ENCODE measurements at places on chromosomes 13 and 19.
A peak's percentile ranks its signal among the peaks of the same experiment; 100 is the strongest.

DNA sequence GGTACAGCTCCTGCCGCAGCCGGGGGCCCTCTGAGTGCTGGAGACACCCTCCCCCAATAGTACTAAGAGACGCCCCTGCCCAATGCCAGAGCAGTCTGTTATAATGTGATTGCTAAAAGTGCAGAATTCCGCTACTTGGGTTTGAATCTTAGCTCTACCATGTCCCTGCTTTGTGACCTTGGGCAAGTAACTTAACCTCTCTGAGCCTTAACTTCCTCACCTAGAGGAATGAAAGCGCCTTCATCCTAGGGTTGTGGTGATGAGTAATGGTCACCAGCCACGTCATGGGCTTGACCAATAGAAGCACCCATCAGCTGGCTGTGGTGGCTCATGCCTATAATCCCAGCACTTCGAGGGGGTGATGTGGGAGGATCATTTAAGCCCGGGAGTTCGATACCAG is 6.5 kb downstream of the PLEKHG2 start:
- no peak for DNase-seq

DNA sequence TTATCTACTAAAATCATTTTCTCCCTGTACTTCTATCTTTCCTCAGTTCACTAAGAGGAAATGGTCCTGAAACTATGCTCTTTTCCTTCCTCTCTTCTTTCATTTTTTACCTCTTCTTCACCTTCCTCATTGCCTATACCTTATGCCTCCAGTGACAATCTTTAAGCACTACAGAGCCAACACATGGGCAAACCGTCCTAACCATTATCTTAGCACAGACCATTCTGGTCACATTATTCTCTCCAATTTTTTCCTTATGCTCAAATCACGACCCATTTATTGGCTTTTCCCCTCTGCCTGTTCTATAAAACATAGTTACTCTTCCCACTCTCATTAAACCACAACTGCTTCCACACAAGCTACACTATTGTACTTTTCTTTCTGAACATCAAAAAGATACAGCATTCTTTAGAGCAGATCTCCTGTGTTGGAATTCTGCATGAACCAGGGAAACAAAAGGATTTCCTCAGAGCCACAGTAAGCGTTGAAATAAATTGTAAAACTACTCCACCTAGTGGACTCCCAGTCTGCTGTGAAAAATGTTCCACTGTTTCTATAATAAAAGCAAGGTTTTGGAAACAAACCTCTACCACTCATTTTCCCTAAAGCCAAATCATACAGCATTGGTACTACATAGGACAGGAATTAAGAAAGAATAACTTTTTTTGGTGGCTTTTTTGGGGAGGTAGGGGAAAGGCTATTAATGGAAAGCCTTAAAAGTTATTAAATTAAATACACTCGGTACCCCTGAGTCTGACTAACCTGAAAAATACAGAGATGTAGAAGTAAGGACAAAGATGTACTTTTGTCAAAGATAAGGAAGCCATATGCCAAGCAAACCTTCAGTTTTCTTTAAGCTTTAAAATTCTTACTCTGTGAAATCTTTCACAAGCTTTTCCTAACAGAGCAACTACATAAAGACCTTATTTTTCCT is 19.5 kb downstream of the NUFIP1 start:
- peak; percentile 66 for DNase-seq

DNA sequence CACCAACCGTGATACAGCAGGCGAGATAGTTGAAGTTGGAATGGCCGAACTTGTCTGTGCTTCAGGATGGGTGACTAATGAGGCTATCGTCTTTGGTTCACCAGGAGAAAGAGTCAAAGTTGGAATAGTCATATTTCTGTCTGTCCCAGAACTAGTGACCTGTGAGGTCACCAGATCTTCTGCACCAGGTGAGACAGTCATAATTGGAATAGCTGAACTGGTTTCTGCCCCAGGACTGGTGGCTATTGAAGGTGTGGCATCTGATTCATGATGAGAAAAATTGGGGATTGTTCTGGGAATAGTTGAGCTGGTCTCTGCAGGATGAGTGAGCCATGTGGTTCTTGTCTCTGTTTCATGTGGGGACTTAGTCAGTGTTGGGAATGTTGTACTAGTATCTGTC is 71.6 kb downstream of the MUC16 start:
- no peak for DNase-seq

- peak; percentile 98 for DNase-seq
These were observed 18.9 kb upstream of the EPHX3 start for GRCh38 chr19:15251010-15251748.

DNA sequence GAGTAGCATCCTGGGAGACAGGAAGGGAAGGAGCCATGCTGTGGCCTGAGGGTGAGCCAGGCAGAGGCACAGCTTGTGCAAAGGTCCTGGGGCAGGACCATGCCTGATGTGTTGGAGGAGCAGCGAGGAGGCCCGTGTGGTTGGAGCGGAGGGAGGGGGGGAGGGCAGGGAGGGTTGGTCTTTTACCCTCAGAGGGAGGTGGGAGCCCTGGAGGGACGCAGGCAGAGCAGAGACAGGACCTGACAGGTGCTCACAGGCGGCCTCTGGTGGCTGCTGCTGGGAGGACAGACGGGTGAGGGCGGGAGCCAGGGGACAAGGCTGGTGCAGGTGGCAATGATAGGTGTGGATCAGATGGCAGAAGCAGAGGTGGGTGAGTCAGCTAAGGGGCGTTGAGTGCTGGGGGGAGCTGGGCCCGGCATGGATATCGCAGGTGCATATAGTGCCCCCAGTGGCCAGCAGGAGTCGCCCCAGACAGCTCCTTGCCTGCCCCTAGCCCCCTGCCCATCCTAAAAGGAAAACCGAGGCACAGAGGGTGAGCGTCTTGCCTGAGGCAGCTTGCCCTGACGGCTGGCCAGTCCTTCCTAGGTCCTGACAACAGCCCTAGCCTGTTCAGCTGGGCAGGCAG is 9.8 kb upstream of the GNA15 start:
- DNase-seq, result peak; percentile 43

GRCh38 chr19:18475762-18476331 is 37.9 kb upstream of the ISYNA1 start:
- no peak for DNase-seq

- DNase-seq, result no peak
These were observed 95.9 kb upstream of the ZNF536 start for GRCh38 chr19:30276011-30276882.

DNA sequence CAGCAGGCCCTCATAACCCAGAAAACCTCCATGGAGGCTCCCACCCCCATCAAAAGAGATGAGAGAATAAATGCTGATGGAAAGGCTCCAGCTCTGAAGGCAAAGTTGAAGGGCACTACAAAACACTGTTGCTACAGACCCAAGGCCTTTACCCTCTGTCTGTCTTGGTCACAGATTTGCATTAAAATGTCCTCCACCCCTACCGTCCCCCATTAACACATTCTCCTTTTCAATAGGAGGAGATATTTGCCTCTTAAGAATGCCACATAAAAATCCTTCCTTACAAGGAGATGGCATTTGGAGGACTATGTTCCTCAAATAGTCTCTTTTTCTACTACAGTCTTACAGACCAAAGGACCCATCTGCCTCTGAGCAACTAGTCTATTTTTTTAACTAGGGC is 361.5 kb downstream of the ENOX1 start:
- DNase-seq, result no peak

DNA sequence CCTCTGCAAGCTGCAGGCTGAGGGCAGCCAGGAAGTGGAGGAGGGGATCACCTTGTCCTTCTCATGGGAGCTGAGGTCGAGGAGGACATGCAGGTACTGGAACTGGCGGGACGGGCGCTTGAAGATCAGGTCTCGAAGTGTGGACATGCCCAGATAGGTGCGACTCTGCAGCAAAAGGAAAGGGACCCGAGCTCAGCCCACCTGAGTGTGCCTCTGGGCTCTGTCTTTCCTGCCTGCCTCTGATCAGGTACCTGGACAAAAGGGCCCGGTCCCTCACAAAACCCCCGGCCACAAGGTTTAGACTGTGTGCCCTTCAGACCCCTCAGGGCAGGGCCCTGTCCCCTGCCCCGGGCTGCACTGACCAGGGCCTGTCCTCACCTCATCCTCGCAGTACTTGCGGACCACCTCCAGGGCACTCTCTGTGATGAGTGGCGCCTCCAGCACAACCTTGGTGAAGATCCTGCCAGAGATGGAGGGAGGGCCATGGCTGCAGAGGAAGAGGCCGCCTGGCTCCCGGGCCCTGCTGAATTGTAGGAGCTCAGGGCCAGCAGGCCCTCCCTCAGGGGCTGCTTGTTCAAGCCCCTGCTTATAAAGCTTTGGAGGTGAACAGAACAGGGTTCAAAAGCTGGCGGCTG is 12.5 kb upstream of the RSPH6A start:
- DNase-seq, result no peak

DNA sequence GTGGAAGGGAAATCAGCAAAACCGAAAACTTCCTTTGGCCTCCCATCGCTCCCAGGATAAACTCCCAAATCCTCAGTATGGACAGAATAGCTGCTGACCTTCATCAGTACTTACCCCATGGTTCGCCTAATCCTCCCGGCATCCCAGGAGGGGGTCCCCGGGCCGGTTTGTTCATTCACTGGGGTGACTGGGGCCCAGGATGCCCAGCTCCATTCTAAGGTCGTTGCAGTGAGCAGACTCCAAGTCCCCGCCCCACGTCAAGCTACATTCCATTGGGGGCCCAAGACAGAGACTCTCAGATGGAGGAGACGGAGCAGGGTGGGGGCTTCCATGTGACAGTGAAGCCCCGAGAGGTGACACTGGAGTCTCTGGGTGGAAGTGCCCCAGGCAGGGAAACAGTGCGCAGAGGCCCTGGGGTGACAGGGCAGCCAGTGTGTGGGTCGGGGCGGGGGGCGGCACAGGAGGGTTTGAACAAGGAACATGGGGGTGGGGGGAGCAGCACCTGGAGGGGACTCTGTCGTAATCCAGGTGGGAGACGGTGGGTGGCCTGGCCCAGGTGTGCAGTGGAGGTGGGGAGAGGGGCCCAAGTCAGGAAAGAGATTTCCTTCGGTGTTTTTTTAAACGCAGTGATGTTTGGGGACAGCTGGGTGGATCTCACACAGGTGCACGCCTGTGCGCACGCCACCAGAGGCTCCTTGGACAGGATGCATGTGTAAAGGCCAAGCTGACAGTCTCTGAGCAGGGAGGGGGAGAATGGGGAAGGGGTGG is 5.1 kb downstream of the SSBP4 start:
- no peak for DNase-seq

DNA sequence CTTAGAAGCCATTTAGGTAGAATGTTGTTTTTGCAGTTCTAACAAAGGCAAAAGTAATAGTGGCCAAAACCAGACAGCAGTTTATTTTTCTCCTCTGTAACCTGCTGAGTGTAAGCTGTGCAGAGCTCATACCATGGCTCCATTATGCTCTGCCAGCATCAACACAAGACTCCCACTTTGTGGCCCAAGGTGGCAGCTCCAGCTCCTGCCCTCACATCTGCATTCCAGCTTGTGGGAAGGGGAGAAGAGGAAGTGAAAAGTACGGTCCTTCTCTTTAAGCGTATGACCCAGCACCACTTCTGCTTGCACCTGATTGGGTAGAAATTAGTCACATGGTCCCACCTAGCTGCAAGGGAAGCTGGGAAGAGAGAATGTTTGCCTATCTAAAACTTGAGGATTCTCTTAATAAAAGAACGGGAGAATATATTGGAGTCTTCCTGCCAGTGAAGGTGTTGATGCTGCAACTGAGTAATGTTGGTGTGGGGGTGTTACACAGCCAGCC is 19.2 kb downstream of the ADGRE1 start:
- no peak for DNase-seq

GRCh38 chr13:97116754-97117153 is 105.4 kb upstream of the MBNL2 start:
- DNase-seq, result peak; percentile 43

DNA sequence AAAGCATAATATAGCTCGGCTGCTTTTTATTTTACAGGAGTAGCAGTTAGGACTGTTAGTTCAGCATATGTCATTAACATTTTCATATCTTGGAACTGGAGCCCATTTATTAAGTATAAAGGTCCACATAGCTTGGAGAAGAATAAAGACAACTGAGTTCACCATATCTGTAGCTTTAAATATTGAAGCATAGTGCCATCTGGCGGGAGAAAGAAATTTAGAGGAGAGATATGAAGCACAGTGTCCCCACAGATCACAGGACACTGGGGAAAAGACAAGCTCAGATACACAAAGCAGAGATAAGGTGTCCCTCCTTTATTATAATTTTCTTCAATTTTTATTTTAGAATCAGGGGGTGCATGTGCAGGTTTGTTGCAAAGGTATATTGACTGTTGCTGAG is 104.7 kb upstream of the FREM2 start:
- DNase-seq, result peak; percentile 47

- DNase-seq, result no peak
These were observed 100.3 kb downstream of the TM9SF2 start for GRCh38 chr13:99601535-99601934.

GRCh38 chr13:75636436-75637180 is 478 bp downstream of the LMO7 start:
- peak; percentile 67 for DNase-seq

DNA sequence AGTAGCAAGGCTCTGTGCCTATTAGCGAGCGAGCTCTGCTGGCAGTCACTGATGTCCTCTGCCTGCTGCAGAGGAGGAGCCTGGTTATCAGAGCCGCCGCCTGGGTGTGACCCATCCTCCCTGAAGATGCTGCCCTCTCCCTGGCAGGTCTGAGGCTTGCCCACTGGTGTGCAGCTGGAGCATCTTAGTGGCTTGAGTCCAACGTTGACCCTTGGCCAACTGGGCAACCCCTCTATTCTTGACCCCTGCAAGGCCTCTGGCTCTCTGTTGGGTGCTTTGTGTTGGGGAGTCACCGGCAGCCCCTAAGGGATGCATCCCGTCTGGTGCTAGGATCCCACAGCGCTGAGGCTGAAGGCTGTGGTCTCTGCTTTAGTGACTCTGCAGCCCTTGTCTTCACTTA is 277.9 kb upstream of the SOX1 start:
- DNase-seq, result no peak

- peak; percentile 15 for DNase-seq
These were observed 2.3 kb upstream of the ZNRF4 start for GRCh38 chr19:5452594-5453565.

GRCh38 chr19:48833977-48834376 is 2.3 kb downstream of the HSD17B14 start:
- no peak for DNase-seq

GRCh38 chr19:38263689-38264485 is 486 bp upstream of the SPINT2 start:
- DNase-seq, result peak; percentile 97

DNA sequence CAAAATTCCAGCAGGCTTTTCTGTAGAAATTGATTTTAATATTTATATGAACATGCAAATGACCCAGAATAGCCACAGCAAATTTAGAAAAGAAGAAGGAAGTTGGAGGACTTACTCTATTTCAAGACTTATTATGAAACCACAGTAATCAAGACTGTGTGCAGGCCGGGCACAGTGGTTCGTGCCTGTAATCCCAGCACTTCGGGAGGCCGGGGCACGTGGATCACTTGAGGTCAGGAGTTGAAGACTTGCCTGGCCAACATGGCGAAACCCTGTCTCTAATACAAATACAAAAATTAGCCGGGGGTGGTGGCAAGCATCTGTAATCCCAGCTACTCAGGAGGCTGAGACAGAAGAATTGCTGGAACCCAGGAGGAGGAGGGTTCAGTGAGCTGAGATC is 6.0 kb upstream of the FFAR2 start:
- DNase-seq, result no peak

- no peak for DNase-seq
These were observed 529 bp downstream of the LONP1 start for GRCh38 chr19:5719274-5719960.
